ENCODE measurements at places on chromosomes 6 and 20.
A peak's percentile ranks its signal among the peaks of the same experiment; 100 is the strongest.

DNA sequence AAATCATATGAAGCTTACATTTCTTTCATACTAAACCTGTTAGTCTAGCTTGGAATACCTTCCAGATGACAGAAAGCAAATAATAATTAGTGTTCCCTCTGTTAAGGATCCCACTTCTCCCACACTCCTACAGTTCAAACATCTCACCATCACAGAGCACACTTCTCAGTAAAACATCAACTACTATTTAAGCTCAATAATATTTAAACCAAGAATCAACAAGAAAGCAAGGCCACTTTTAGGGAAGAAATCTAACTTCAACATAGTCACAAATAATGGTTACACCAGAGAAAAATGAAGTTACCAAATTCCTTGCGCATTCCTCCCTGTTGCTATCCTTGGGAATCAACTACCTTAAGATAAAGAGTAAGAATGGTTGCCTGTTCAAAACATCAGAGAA, 1.6 kb downstream of the SNX14 start:
- DNase-seq, result no peak

DNA sequence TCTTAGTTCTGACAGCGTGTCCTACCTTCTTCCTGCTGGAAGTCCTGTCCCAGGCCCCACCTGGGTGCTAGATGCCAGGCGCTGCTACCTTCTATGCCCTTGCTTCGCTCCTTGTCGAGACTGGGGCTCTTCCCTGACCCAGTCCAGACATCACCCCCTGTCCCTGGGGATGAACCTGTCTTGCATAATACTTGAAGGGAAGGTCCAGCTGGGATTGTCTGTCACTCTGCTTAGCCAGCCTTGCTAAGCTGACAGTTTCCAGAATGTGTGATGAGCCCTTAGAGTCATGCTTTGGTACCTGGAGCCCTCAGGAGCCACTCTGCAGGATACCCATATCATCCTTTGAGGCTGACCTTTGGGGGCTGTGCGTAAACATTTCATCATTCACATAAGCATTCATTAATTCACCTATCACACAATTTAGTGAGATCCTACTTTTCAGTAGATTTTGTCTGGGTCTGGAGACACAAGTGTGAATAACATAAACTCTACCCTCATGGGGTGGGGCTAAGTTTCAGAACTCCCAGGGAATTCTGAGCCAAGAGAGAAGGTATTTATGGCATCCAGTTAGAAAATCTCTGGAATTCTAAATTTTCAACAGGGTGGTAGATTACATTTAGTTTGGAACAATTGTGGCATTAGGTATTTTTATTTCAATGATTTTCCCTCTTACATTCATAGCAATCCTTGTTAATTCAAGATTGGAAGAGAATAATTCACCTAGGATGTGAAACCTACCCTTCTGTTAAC, 151.1 kb upstream of the HDAC2 start:
- DNase-seq, result no peak

DNA sequence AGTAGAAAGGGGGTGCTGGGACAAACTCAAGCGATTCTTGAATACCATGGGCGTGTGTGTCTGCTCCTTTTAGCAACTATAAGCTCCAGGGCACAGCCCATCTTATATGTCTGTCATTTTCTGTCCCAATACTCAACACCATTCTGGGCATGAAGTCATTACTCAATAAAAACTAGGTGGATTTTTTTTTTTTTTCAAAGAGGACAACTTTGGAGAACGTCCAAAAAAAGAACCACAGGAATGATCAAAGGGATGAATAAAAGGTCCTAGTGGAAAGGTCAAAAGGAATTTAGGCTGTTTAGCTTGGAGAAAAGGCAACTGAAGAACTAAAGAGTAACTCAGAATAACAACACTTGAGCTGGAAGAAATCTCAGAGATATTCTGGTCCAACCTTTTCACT, 24.4 kb downstream of the UQCC1 start:
- DNase-seq, result peak; percentile 52

GRCh38 chr20:61963885-61964674, 101.6 kb downstream of the TAF4 start:
- no peak for DNase-seq

GRCh38 chr6:113596387-113597230, 260.5 kb upstream of the MARCKS start:
- DNase-seq, result peak; percentile 76

GRCh38 chr6:134447883-134448387, 130.0 kb upstream of the SGK1 start:
- DNase-seq, result peak; percentile 96

- no peak for DNase-seq
Measured at GRCh38 chr6:129454488-129454887, 255.5 kb downstream of the ARHGAP18 start.

- no peak for DNase-seq
Measured at GRCh38 chr6:145539831-145540230, 195.5 kb downstream of the EPM2A start.

GRCh38 chr6:148533309-148534107, 190.9 kb downstream of the SASH1 start:
- DNase-seq, result no peak

DNA sequence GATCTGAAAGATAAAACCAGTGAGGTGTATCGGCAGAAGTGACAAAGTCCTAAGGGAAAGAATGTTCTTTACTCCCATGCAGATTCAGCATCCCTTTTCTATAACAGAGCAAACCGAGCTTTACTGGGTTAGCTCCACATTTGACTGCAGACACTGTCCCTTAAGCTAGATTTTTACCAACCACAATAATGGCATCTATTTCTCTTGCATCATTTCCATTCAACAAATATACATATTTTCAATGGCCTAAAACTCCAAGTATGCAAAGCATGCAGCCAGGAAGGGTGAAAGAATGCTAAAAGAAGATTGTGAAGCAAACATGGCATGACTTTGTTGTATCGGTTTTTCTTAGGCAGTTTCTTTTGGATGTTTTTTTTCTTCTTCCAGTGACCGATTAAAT, 255.4 kb downstream of the OGFRL1 start:
- DNase-seq, result peak; percentile 67

DNA sequence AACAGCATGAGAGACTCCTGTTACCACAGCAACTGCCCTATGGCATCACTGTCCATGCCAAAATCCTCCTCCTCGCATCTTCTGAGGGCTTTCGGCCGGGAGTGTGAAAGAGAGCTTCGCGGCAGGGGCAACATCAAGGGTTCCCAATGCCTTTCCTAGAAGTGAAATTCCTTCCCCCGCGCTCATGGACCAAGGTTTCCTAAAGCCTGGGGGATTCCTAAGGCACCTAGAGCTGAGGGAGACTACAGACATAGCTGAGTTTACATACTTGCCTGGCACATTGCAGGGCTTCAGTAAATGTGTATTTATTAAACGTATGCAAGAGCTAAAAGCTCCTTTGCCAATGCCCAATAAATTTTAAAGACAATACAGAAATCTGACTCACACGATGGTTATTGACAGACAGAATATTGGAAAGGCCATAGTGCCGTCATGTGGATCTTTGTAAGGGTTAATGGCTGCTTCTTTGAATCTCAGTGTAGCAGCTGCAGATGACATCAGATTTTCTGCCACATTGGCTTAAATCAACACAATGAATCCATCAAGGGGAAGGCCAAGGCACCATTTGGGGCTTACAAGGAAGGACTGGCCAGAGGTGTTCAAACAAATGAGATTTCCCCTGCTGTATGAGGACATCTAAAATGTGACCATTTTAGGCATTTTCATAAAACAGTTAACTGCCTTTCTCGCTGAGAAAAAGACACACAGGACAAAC, 281.2 kb upstream of the JARID2 start:
- no peak for DNase-seq

- DNase-seq, result no peak
Measured at GRCh38 chr6:142357879-142358278, 56.1 kb downstream of the ADGRG6 start.

DNA sequence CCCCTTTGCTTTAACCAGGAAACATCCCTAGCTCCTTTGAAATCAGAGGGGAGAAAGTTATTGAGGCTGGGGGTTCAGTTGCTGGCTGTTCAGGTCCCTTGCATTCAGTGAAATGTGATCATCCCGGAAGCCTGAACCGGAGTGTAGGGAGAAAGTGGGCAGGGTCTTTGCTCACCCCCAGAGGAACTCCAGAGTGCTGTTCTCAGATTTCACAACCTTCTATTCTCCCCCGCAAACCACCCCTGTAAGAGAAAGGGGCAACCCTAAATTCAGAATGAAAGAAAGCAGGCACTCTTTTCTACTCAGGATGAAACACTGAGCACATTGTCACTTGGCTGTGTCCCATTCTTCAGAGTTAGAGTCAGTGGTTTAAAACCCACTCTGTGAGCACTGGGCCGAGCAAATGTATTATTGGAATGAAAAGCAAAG, 139.8 kb downstream of the KHDC1L start:
- no peak for DNase-seq

- peak; percentile 39 for DNase-seq
Measured at GRCh38 chr20:51565298-51566144, 23.0 kb upstream of the NFATC2 start.

- DNase-seq, result no peak
Measured at GRCh38 chr6:167570460-167571400, 245.8 kb downstream of the TTLL2 start.

GRCh38 chr6:132487762-132488161, 25.2 kb downstream of the STX7 start:
- no peak for DNase-seq

- DNase-seq, result no peak
Measured at GRCh38 chr6:154399097-154399496, 42.5 kb upstream of the IPCEF1 start.

DNA sequence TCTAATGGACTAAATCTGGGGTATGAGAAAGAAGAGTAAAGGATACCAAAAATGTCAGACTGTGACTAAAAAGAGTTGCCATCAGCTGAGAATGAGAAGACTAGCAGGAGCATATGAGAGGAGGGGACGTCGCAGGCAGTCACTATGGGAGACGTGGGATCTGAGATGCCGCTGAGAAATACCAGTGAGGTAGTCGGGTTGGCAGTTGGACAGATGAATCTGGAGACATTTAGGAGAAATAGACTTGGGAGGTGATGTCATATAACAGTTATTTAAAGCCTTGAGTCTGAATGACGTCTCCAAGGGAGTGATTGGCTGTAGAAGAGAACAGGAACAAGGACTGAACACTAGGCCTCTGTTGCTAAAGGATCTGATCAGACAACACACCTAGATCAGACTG, 51.5 kb upstream of the TRIM26 start:
- peak; percentile 16 for DNase-seq

GRCh38 chr6:78670802-78671201, 196.5 kb upstream of the IRAK1BP1 start:
- no peak for DNase-seq

GRCh38 chr6:104887350-104887749, 27.6 kb upstream of the HACE1 start:
- DNase-seq, result peak; percentile 3

DNA sequence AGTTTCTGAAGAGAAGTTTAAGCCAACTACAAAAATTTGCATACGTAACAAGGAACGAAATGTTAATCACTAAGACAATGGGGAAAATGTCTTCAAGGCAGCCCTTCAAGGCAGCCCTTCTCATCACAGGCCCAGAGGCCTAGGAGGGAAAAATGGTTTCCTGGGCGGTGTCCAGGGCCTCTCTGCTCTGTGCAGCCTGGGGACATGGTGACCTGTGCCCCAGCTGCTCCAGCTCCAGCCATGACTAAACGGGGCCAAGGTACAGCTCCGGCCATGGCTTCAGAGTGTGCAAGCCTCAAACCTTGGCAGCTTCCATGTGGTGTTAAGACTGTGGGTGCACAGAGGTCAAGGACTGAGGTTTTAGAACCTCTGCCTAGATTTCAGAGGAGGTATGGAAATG, 325.1 kb downstream of the FRK start:
- DNase-seq, result no peak

- peak; percentile 17 for DNase-seq
Measured at GRCh38 chr6:27541212-27541932, 68.5 kb upstream of the ZNF184 start.

GRCh38 chr6:7677229-7677628, 48.7 kb upstream of the BMP6 start:
- DNase-seq, result no peak

DNA sequence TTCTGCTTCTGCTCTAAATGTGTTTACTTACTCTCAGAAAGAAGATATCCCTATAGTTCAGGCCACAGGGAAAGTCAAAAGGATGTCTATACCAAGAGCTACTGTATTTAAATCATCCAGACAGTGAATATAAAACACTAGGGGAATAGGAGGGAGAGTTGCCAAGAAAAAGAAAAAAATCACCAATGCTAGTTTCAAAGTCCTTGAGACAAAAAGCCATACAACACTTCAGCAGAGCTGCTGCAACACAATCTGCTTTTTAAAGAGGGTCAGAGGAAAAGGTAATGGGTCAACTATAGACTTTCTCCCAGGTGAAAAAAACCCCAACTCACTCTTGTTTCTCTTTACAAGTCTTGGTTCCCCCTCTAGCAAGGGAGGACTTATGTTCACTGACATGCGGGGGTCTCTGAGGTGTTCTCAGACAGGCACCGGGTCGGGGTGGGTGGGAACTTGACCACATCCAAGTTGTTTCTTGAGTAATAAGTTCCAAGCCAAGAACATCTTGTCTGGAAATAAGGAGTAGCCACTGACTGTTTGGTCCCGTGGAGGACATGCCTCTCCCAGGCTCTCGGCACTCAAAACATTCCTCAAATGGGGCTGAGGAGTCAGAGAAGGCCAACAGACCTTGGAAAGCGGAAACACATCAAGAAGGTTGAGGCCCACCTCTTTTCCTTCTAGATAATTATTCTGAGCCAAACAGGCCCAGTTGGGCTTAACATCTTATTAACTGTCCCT, 47.7 kb downstream of the GJA10 start:
- no peak for DNase-seq

- DNase-seq, result peak; percentile 39
Measured at GRCh38 chr6:133761706-133762105, 127.2 kb upstream of the TCF21 start.

DNA sequence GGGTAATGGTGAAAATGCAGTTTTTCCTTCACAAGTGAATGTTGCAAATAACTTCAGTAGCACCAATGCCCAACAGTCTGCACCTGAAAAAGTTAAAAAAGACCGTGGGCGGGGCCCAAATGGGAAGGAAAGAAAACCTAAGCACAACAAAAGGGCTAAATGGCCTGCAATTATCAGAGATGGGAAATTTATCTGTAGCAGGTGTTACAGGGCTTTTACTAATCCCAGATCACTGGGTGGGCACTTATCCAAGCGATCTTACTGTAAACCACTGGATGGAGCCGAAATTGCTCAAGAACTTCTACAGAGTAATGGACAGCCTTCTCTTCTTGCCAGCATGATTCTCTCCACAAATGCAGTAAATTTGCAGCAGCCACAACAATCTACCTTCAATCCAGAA, 64.8 kb upstream of the SMIM8 start:
- no peak for DNase-seq

GRCh38 chr6:87182321-87182720, 27.0 kb downstream of the ZNF292 start:
- DNase-seq, result no peak

- DNase-seq, result no peak
Measured at GRCh38 chr6:166765234-166765541, 138.1 kb upstream of the RPS6KA2 start.

All from fibroblast of gingiva (primary cell).